HTR-8/SVneo (cell line): ENCODE measurements at places on chromosomes 16 and 17.

DNA sequence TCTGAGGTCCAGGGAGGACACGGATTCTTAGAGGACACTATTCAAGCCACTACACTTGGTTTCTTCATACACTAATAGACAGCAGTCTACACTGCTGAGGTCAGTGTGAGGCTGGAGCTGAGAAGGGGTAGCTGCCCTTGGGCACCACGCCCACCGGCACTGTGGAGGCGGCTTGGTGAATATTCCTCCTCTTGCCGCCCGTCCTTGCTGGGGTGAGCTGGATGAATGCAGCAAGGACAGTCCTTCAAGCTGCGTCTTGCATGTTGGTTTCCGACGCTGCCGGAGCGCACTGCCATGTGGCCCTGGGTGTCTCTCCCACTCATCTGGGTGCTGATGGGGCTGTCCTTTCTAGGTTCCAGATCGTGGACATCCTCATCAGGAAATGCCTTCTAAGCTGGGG lies 2.6 kb downstream of the ZNF205 start:
- DNase-seq: no peak

DNA sequence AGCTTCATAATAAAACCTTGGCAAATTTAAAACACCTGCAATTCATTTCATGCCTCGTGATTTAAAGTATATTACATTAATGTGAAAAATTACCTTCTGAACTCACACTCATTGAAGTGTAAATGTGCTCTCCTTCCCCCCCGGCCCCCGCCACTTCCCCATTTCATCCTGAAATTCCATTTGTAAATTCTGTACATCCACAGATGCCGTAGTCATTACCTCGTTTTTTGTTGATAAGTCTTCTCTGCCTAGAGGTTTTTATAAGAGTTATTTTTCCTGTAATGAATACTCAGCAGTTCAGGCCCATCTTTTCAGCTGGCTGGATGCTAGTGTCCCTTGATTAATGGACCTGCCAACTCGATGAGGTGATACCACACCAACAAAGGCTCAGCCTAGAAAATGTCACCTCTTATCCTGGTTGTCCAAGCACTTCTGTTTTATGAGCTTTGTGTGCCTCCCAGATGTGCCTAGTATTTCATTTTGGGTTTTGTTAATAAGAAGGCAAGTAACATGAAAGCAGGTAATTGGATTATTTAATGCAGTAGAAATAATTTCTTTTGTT lies 64.8 kb upstream of the KIFC3 start:
- DNase-seq: no peak

- DNase-seq: no peak
These were observed 12.2 kb downstream of the AIPL1 start for GRCh38 chr17:6422654-6423241.

DNA sequence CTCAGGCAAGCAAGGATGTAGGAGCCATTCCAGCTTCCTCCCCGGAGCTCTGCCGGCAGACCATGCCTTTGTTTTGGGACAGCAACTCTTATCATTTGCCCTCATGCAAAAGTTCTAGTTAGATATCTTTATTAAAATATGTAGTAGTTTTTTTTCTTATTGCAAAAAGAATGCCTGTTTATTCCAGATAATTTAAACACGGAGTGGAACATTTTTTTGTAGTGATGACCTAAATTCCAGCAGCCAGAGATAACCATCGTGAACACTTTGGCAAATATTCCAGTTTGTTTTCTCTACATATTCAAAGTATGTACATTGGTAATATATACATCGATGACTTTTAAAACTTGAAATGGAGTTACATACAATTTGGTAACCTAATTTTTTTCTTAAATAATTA lies 54.8 kb downstream of the CRISPLD2 start:
- no peak for DNase-seq

- peak; percentile 31 for DNase-seq
These were observed 366.3 kb upstream of the HSBP1 start for GRCh38 chr16:83441517-83441916.

DNA sequence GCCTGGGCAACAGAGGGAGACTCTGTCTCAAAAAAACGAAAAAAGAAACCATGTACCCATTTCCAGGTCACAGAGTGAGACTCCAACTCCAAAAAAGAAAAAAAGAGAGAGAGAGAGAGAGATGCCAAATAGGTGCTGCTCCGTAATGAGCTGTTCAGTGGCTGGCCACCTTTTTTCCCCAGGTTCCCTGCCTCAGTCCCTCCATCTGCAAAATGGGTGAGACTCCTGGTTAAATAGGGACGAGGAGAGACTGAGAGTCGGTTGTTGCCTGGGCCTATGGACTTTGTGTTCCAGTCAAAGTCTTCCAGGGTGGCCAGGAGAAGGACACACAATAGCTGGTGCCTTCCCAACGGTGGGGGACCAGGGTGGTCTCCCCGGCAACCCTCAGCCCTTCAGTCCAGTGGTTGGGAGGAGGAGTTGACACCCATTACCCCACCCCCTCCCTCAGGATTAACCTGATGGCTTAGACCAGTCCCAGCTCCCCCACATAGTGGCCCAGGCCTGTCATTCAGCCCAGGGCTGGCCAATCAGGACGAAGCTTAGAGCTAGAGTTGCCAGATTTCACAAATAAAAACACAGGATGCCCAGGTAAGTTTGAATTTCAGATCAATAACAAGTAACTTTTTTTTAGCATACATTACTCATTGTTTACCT lies 258.2 kb downstream of the PARN start:
- no peak for DNase-seq

DNA sequence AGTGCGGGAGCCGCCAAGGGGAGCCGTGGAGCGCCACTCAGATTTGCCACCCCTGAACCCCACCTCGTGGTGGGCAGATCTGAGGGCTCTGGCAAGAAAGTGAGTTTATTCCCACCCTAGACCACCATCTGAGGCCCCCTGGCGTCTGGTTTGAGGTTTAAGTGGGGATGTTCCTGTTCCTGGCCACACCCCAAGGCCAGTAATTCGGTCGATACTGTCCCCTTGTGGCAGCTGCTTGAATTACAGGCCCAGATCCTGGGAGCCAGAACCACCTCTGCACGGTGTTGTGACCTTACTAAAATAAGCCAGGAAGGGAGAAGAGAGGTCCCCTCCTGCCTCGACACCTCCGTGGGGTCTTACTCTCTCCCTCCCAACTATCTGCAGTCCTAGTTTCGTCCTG lies 3.3 kb upstream of the LAT start:
- DNase-seq: no peak

- DNase-seq: no peak
These were observed 52.7 kb downstream of the VMP1 start for GRCh38 chr17:59760160-59760559.

DNA sequence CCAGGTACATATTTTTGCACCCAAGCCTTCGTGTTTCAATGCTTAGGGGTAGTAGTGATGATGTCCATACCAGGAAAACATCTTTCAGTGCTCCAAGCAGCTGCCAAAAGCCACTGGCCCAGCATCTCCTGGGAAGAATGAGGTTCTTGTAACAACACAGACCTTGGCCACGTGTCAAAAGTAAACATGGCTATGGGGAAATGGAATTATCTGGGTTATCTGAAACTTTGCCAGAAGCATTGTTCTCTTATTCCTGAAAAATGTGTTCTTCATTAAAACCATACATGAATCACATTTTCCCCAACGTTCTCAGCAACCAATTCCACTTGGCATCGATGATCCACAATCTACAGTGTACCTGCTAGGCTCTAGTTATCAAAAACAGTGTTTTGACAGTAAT lies 524.2 kb upstream of the EEF2KMT start:
- DNase-seq: no peak

GRCh38 chr17:35788477-35789368 lies 6.7 kb downstream of the MMP28 start:
- no peak for DNase-seq

DNA sequence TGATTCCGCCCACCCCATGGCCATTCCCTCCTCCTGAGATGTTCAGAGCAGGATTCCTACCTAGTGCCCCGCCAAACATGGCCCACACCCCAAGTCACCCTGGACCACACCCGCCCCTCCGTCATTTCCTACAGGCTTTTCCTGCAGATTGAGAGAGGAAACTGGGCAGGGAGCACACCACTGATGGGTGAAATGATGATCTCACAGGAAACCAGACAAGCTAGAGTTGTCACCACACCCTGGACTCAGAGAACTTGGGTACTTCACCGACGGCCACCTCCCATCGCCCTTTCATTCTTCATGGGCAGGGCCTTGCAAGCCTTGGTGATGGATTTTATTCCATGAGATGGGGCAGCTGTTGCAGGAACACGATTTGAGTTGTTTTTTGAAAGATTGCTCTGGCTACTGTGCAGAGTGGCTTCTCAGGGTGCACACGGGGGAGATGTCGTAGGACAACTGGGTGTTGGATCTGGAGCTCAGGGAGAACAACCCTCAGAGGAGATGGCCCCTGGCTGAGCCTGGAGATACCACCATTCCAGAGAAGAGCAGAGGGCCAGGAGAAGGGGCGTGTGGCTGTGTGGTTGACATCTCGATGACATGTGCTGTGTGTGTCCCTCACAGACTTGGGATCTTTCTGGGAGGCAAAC lies 7.4 kb upstream of the B9D1 start:
- no peak for DNase-seq

DNA sequence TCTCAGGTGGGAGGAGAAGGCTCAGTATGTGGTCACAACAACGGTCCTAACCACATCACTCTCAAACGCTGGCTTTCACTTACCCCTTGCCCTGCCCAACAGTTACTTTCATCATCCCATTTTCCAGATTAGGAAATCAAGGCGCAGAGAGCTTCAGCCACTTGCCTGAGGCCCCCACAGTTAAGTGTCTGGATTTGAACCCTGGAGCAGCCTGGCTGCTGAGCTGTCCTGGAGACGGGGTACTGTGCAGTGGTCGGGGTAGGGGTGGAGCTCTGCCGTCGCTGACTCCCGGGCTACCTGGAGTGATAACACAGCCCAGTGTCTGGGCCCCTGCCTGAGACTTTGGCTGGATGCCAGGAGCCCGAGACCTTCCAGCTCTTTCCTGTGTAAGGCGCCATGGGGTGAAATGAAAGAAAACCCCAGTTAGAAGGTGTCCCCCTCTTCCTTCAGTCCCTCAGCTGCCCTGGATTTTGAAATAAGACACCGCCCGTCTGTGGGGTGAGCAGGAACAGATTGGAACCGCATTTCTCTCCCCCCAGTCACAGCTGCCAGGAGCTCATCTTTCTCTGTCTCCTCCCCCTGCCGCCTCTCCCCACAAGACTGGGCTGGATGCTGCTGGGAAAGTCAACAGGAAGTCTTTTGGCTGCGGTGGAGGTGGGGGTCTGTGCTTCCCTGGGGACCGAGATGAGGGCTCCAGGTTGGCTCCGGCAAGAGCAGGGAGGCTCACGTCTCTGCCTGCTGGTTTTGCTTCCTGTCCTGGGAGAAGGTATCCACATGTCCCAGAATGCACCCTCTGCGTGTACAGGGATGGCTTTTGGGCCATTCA lies 280.2 kb downstream of the SEC14L1 start:
- peak; percentile 92 for DNase-seq

- DNase-seq: no peak
These were observed 9.5 kb upstream of the PPP1R27 start for GRCh38 chr17:81844327-81844851.

GRCh38 chr17:75635610-75636202 lies 2.5 kb downstream of the SMIM5 start:
- no peak for DNase-seq

DNA sequence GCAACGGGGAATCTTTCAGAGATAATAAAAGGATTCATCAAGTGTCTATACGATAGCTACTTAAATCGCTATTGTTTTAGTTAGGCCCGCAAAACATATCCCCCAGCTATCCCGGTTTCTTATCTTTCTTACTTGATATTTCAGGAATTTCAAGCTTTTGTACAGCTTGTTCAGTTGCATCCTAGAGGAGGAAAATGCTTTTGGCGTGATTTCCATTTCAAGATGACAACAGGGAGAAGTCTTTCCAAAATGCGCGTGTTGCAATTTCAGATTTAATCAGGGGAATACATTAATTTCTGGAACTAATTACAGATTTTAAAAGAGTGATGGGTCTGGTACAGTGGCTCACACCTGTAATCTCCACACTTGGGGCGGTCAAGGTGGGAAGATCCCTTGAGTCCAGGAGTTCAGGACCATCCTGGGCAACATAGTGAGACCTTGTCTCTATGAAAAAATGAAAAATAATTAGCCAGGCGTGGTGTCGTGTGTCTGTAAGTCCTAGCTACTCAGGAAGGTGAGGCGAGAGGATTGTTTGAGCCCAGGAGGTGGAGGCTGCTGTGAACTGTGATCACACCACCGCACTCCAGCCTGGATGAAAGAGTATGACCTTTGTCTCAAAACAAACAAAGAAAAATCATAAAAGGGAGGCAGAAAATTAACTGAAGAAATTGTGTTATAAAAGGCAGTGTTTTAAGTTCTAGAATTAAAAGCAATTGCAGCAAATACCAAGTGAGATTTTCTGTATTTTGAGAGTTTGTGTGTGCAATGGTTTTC lies 546.1 kb downstream of the MAF start:
- DNase-seq: no peak

- no peak for DNase-seq
These were observed 256.1 kb downstream of the ENGASE start for GRCh38 chr17:79330696-79331095.

- DNase-seq: no peak
These were observed 148.4 kb downstream of the RPTOR start for GRCh38 chr17:80692931-80693467.

- no peak for DNase-seq
These were observed 8.9 kb downstream of the ZNF213 start for GRCh38 chr16:3143598-3144320.

GRCh38 chr17:1168533-1169220 lies 11.1 kb downstream of the ABR start:
- no peak for DNase-seq

- no peak for DNase-seq
These were observed 7.3 kb upstream of the KDM8 start for GRCh38 chr16:27195941-27196595.

- DNase-seq: no peak
These were observed 8.5 kb downstream of the METRNL start for GRCh38 chr17:83087788-83088360.

DNA sequence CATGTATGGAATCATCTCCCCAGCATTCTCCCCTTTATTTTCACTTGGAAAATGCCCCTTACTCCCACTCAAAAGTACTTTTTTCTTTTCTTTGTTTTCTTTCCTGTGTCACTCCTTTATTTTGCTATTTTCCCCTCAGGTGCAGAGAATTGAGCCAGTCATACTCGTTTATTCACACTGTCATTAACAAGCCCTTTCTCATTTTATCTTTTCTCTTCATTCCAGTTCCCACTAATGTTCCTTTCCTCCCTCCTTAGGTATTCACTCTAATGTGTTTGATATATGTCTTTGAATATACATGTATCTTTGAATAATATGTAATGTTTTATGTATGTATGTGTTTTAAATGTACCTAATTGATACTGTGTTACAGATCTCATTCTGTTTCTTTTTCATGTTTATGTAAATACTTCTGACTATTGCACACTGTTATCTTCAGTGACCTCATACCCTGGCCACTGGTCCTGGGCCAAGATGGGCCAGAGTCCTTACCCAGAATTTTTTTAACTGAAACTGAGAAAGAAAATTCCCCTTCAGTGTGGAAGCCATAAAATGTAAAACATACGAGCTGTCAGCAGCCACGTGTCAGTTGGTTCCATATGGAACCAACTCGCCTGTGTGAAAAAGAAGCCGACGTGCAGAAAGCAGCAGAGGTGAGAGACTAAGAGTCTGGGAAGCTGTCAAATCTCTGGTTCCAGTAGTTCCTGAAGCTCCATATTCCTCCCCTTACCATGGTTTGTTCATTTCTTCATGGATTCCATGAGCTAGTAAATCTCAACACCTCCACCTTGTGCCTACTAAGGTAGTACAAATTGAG lies 5.8 kb downstream of the SRR start:
- DNase-seq: no peak
